ENCODE measurements at places on chromosomes 2 and 18. TPM values are rescaled to one million over a fixed set of nuclear protein-coding genes. Genes with fewer than 3 reads are reported as not detected.

GRCh38 chr2:149200109-149200520, 130.3 kb upstream of the LYPD6 start:
- no peaks in the 10 kb centered on the region for H3K4me1 ChIP-seq
- no peak for DNase-seq
- no peaks in the 10 kb centered on the region for H3K36me3 ChIP-seq
- H3K27ac ChIP-seq, result no peak overlapping the region

- peaks cover 10% of the 10 kb centered on the region for H3K4me1 ChIP-seq
- no peak overlapping the region for H3K4me3 ChIP-seq
- H3K27ac ChIP-seq, result no peak overlapping the region
- H3K27me3 ChIP-seq, result peaks cover 19% of the 10 kb centered on the region
These were observed 50.5 kb downstream of the ZNF532 start for GRCh38 chr18:58915006-58915799.

DNA sequence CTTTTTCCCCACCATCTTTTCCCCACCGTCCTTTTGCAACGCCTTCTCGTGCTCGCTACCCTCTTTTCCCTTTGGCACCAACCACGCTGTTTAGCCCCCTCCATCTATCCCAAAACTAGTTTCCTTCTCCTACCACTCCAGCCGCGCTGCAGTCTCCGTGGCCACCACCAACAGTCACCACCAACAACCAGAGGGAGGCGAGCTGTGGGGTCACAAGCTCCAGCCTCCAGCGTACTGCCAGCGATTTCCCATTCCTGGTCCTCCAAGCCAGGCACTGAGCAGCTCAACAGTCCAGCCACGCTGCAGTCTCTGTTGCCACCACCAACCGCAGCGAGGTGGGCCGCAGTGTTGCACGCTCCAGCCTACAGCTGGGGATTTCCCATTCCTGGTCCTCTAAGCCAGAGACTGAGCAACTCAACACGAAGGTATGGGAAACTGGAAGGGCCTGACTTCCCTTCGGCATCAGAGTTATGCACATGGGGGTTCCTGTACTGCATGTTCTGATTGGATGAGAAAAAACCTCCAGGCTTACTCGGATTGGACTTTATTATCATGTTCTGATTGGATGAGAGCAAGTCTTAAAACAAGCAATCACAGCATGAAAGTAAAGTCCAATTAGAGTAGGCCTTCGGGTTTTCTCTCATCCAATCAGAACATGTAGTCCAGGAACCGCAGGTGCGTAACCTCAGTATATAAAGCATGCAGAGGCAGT, 42.3 kb upstream of the IMP4 start:
- no peaks in the 10 kb centered on the region for H3K36me3 ChIP-seq
- DNase-seq, result no peak
- H3K27me3 ChIP-seq, result peaks cover 15% of the 10 kb centered on the region
- H3K4me1 ChIP-seq, result no peaks in the 10 kb centered on the region
- no peak overlapping the region for H3K4me3 ChIP-seq

DNA sequence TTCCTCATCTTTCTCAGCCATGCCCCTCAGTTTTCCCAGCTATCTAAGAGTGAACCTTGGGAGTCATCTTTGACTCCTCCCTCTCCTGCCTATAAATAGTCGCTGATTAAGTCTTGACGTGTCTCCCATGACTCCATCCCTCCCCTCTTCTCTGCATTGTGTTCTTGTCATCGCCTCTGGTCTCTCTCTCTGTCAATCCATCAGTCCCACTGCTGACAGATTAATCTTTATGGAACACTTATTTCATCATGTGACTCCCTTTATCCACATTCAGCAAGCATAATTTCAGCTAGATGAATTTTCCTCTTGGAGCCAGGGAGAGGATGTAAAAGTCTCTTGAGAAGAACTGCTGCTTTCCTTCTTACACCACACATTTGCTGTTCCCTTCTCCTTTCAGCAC, 9.4 kb downstream of the ADAM23 start:
- no peak overlapping the region for H3K27ac ChIP-seq

- no peak overlapping the region for H3K4me3 ChIP-seq
- H3K36me3 ChIP-seq, result no peaks in the 10 kb centered on the region
- peak overlapping the region; percentile 27 for H3K27ac ChIP-seq
These were observed 98.2 kb upstream of the PMAIP1 start for GRCh38 chr18:59801576-59801975.

GRCh38 chr2:106111882-106112571, 82.1 kb downstream of the UXS1 start:
- DNase-seq, result no peak
- no peaks in the 10 kb centered on the region for H3K27me3 ChIP-seq
- H3K4me1 ChIP-seq, result peaks cover 12% of the 10 kb centered on the region
- no peaks in the 10 kb centered on the region for H3K36me3 ChIP-seq
- no peak overlapping the region for H3K27ac ChIP-seq
- no peak overlapping the region for H3K4me3 ChIP-seq

- no peak overlapping the region for H3K4me3 ChIP-seq
- no peaks in the 10 kb centered on the region for H3K36me3 ChIP-seq
- no peak for DNase-seq
- H3K4me1 ChIP-seq, result no peaks in the 10 kb centered on the region
- no peak overlapping the region for H3K27ac ChIP-seq
These were observed 1363.9 kb upstream of the CRIM1 start for GRCh38 chr2:34991508-34992274.

- no peak overlapping the region for H3K4me3 ChIP-seq
- H3K27me3 ChIP-seq, result no peaks in the 10 kb centered on the region
- H3K36me3 ChIP-seq, result no peaks in the 10 kb centered on the region
- no peak for DNase-seq
- H3K27ac ChIP-seq, result no peak overlapping the region
These were observed 67.7 kb upstream of the POU3F3 start for GRCh38 chr2:104786204-104786603.

- H3K4me3 ChIP-seq, result peak overlapping the region; percentile 24
- peak; percentile 49 for DNase-seq
- H3K27ac ChIP-seq, result no peak overlapping the region
- no peaks in the 10 kb centered on the region for H3K36me3 ChIP-seq
These were observed 112.1 kb downstream of the KLHL29 start for GRCh38 chr2:23497063-23497462.

GRCh38 chr2:19898592-19899329, 3.0 kb downstream of the TTC32 start:
- no peaks in the 10 kb centered on the region for H3K27me3 ChIP-seq
- DNase-seq, result no peak
- H3K36me3 ChIP-seq, result peaks cover 5% of the 10 kb centered on the region
- H3K4me3 ChIP-seq, result peak overlapping the region; percentile 27
- no peak overlapping the region for H3K27ac ChIP-seq
- peaks cover 70% of the 10 kb centered on the region for H3K4me1 ChIP-seq

DNA sequence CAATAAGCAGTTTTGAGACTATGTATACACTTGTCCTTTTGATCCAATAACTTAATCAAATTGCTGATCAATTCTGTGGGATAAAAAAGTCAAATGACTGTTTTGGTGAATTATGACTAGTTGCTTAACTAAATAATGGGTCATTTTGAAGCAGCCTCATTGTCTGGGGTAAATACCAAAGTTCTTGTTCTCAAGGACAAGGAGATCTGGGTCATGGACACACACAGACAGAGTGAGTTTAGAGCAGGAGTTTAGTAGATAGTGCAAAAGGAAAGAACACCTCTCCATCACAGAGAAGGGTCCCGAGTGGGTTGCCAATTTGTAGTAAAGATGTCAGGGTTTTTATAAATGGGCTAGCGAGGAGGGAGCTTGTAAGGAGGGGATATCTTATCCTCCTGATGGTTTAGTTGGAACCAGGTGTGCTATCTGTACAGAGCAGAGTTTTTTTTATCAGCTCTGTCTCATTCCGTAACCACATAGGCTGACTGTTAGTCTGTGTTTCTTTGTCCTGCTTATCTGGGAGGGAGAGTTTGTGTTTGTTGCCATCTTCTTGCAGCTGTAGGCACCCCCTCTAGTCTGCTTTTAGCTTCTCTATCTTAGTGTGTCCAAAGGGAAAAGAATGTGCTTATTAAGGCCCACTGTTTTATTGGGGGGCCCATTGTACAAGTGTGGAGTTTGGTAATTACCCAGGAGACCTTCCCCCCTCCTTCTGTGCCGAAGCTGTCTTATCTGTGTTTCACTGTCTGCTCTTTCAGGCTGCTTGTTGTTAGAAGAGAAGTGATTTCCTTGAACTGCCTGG, 48.7 kb upstream of the C1GALT1C1L start:
- no peaks in the 10 kb centered on the region for H3K4me1 ChIP-seq
- H3K27ac ChIP-seq, result no peak overlapping the region
- no peak for DNase-seq
- no peak overlapping the region for H3K4me3 ChIP-seq
- H3K36me3 ChIP-seq, result no peaks in the 10 kb centered on the region
- H3K27me3 ChIP-seq, result no peaks in the 10 kb centered on the region

GRCh38 chr2:118062048-118062447, 26.2 kb upstream of the INSIG2 start:
- H3K4me1 ChIP-seq, result peaks cover 13% of the 10 kb centered on the region
- H3K36me3 ChIP-seq, result no peaks in the 10 kb centered on the region
- no peak overlapping the region for H3K4me3 ChIP-seq
- no peak overlapping the region for H3K27ac ChIP-seq

DNA sequence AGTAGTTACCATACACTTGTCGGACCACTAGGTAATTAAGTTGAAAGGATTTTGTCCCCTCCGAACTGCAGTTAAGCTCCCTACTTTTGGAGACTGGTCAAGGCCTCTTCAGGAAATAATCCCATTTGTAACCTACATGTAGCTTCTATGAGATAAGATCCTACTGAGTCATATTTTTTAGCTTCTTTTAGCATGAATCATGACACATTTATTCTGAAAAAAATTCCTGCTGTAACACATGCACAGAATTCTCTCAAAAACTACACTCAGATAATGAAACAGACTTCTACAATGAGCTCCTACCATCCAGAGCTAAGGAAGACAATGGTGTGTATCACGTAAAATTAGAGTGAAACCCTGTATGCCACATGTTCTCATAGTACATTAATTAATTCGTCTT, 100.7 kb upstream of the CCDC195 start:
- peak overlapping the region; percentile 41 for H3K27ac ChIP-seq
- no peaks in the 10 kb centered on the region for H3K4me1 ChIP-seq
- H3K4me3 ChIP-seq, result no peak overlapping the region
- DNase-seq, result no peak

DNA sequence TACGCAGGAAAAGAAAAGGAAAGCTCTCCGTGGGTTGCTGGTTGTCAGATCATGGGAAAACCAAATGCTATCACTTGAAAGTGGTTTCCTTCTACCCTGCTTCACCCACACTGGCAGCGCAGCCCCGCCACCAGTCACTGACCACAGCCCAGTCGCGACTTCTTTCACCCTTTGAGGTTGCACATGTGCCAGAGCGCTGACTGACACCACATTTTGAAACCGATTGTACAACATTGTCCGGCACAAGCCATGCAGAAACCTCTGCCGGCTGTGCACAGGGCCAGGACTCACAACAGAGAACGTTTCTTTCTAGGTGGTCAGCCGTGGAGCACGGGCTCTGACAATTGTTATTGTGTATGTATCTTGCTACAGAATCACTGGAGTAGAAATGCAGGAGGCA, 827.2 kb upstream of the POU3F3 start:
- H3K36me3 ChIP-seq, result no peaks in the 10 kb centered on the region
- H3K27me3 ChIP-seq, result no peaks in the 10 kb centered on the region
- H3K4me1 ChIP-seq, result no peaks in the 10 kb centered on the region
- no peak overlapping the region for H3K27ac ChIP-seq

DNA sequence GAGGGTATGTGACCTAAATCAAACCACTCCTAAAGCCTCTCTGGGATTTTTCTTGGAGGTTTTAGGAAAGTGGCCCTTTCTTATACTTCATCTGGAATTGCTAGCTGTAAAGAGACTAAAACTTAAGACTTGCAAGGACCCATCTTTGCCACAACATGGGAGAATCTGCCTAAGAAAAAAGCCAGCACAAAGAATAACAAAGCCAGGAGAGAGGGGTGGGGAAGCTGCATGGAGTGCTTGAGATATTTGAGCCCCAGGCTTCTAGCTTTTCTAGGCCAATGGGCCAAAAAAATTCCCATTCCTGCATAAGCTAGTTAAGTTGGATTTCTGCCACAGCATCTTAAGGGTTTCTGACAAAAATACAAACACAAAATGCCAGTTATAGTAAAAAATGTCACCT, 38.5 kb upstream of the LYPD6 start:
- no peak for DNase-seq
- H3K4me1 ChIP-seq, result no peaks in the 10 kb centered on the region
- no peaks in the 10 kb centered on the region for H3K36me3 ChIP-seq
- no peak overlapping the region for H3K4me3 ChIP-seq
- H3K27ac ChIP-seq, result no peak overlapping the region

- peaks cover 57% of the 10 kb centered on the region for H3K27me3 ChIP-seq
- no peaks in the 10 kb centered on the region for H3K36me3 ChIP-seq
- DNase-seq, result no peak
- H3K4me1 ChIP-seq, result no peaks in the 10 kb centered on the region
These were observed 178.9 kb downstream of the AGAP1 start for GRCh38 chr2:235672720-235673119.

DNA sequence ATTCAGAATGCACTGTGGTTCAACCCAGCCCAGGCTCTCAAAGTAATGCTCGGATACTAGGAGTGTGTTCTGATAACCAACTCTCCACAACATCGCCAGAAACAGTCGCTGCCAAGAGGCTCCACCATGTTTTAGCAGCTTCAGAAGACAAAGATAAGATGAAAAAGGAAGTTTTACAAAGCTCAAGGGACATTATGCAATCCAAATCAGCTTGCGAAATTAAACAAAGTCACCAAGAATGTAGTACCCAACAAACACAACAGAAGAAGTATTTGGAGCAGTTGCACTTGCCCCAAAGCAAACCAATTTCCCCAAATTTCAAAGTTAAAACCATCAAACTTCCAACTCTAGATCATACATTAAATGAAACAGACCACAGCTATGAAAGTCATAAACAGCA, 360.9 kb downstream of the XIRP2 start:
- DNase-seq, result no peak
- no peak overlapping the region for H3K27ac ChIP-seq
- no peak overlapping the region for H3K4me3 ChIP-seq
- no peaks in the 10 kb centered on the region for H3K4me1 ChIP-seq
- H3K36me3 ChIP-seq, result no peaks in the 10 kb centered on the region

GRCh38 chr18:72811047-72811446, 56.7 kb downstream of the NETO1 start:
- no peak overlapping the region for H3K4me3 ChIP-seq
- no peak for DNase-seq
- H3K36me3 ChIP-seq, result no peaks in the 10 kb centered on the region
- H3K27me3 ChIP-seq, result no peaks in the 10 kb centered on the region
- H3K4me1 ChIP-seq, result no peaks in the 10 kb centered on the region

DNA sequence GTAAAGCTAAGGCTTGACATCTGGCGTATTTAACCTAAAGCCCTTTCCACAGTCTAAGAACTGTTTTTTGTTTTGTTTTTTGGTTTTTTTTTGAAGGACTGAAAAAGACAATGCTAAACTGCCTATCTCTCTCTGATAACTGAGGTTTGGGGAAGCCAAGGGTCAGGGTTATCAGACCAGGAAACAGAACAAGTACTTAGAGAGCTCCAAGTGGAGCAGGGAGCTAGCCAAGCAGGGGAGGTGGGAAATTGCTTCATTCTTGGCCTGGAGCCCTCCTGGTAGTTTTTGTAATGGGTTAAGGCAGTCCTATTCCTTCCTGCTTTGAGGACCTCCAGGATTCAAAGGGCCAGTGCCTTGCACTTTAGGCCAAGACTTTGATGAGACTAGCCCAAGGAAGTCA, 154.3 kb upstream of the LTBP1 start:
- H3K27ac ChIP-seq, result no peak overlapping the region
- no peaks in the 10 kb centered on the region for H3K27me3 ChIP-seq
- H3K4me3 ChIP-seq, result no peak overlapping the region
- H3K36me3 ChIP-seq, result peaks cover 12% of the 10 kb centered on the region

Gene DNAJC5G
- not detected for total RNA-seq

Gene C2orf81
- total RNA-seq, result 3.7 TPM

Gene GALNT14
- 0.67 TPM for total RNA-seq

Gene ACVR1C
- total RNA-seq, result 3.6 TPM

Gene RALBP1
- total RNA-seq, result 58.7 TPM

Gene SLC25A12
- 27.4 TPM for total RNA-seq

Gene CD207
- not detected for total RNA-seq

Gene FARSB
- total RNA-seq, result 46.3 TPM

Gene ASAP2
- total RNA-seq, result 0.10 TPM

Gene CYP26B1
- total RNA-seq, result not detected

Gene CETN1
- total RNA-seq, result not detected

Gene MTLN
- total RNA-seq, result 36.2 TPM

Gene SEPTIN10
- total RNA-seq, result 7.2 TPM
